ENCODE measurements at places on chromosomes 1 and 21. TPM values are rescaled to one million over a fixed set of nuclear protein-coding genes. Genes with fewer than 3 reads are reported as not detected.

DNA sequence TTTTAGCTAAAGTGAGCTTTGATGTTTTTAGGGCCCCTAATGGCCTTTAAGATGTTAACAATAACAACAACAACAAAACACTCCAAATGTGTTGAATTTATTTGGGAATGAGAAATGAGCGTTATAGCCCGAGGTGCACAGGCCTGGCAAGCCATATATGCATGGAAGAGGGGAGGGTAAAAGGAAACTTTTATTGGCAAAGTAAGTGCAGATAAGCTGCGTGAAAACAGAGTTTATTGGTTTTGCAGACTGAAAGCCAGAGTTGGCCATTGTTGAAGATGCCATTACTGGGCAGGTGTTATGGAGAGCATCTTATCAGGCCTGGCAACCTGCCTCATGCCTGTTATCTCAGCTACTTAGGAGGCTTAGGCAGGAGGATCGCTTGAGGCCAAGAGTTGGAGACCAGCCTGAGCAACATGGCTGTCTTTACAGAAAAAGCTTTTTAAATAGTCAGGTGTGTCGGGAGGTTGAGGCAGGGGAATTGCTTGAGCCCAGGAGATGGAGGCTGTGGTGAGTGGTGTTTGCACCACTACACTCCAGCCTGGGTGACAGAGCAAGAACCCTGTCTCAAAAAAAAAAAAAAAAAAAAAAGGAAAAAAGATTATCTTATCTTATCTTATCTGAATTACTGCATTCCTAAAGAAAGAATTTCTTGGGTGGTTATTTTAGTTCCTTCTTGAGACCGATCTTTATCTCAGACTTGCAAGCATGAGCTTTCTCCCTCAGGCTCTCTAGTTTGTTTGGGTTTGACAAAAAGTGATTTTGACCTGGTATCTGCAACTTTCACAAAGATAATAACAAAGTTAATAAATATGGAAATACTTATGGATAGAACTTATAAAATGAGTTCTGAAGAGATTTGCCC is 1.7 kb downstream of the PATJ start:
- DNase-seq = no peak

- DNase-seq = peak; percentile 59
Observed at GRCh38 chr1:33763406-33763805, 100.5 kb upstream of the HMGB4 start.

GRCh38 chr1:204520834-204521709 is 4.9 kb downstream of the MDM4 start:
- DNase-seq = no peak

- DNase-seq = no peak
Observed at GRCh38 chr1:55640708-55641473, 425.7 kb upstream of the USP24 start.

Gene CPTP
- total RNA-seq = 24.7 TPM

DNA sequence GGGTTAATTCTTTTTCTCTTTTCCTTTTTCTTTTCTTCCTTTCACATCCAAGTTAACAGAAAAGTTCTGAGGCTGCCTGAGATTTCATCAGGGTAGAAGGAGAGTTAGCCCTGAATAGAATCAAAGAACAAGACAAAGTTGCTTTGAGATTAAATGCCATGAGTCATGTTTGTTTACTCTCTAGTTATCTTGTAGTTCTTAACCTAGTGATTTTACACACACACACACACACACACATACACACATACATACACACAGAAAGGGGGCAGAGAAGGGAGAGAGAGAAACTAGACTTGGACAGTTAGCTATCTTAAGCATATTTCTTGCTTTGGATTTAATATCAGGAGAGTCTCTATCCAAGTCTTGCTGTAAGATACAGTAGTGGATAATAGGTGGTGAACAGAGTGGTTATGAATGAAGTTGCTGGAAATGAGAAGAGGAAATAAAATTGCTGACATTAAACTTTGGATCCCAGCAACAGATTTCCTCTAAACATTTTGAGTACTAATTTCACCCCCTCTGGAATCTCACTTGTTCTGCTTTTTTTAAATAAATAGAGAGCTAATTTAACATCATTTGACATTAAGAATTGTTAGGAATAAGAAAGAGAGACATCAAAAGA is 19.9 kb downstream of the PLA2G4A start:
- no peak for DNase-seq

Gene PTPRC
- total RNA-seq = not detected

- DNase-seq = peak; percentile 46
Observed at GRCh38 chr1:247110627-247111258, 6.6 kb upstream of the ZNF669 start.

- no peak for DNase-seq
Observed at GRCh38 chr1:162422662-162423375, 10.9 kb upstream of the SH2D1B start.

- no peak for DNase-seq
Observed at GRCh38 chr1:220485791-220486190, 42.1 kb upstream of the MARK1 start.

- no peak for DNase-seq
Observed at GRCh38 chr1:232621050-232621449, 8.9 kb downstream of the SIPA1L2 start.

DNA sequence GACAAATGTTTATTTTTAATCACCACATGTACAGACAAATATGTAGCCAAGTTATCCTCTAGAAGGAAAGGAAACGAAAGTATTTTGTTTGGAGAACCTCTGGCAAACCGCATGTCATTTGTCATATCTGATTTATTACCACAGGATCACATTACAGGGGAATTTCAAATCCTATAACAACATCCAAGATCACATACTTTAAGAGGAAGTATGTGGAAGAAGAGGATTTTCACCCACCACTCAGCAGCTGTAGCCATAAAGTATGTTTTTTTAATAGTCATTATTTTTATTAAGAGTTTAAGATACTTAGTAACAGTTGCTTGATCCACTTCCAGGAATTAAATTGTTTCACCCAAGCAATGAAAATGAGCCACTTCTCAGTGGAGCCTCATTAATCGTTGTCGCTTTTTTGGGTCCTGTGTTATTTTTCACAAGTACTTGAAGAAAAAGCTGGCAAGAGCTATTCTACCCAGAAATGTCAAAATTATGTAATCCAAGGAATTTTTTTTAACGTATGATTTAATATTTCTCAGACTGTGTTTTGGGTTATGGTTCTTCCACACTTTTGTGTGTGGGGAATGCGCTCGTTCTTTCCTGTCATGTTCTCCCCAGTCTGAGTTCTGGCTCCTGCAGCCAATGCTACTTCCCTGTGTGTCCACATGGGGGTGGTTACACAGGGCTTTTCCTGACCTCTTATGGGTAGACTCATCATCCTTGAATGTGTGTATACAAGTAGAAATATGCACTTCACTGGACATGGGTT is 6.9 kb downstream of the SERTAD4 start:
- no peak for DNase-seq

Gene ST6GALNAC5
- 2.6 TPM for total RNA-seq

- peak; percentile 70 for DNase-seq
Observed at GRCh38 chr1:94629259-94630181, 88.0 kb upstream of the F3 start.

Gene XCL2
- total RNA-seq = not detected

DNA sequence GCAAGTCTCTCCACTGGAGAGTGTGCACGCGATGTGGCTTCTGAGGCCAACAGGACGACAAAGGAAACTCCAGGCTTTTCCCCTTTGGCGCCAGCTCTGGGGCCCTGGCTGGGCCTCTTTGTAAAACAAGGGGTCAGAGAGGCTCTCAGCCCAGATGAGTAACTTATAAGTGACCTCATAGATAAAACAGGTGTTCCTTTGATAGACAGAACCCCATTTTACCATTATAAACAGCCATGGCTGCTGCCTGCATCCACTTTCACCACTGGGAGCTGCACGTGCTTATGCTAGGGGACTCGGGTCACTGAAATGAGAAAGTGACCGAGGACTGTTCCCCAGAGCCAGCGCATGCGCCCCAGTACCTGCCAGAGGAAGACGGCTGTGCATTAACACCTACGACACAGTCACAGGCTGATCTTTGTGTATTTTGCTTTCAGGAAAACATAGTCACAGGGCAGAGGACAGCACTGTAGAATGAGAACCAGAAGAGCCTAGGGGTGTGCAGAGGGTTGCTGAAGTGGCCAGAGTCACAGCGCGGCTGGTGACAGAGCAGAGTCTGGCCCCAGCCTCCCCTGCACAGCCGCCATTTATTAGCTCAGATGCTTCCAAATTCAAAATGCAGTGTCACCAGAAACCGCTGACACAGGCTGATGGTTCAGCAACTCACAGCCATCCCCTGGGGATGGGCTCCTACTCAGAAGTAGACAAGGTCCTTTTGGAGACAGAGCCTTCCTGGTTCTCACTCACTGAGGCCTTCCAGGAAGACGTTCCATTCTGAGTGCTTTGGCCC is 12.7 kb downstream of the RNF207 start:
- no peak for DNase-seq

- DNase-seq = no peak
Observed at GRCh38 chr1:165807613-165808012, 19.8 kb upstream of the UCK2 start.

- DNase-seq = no peak
Observed at GRCh38 chr1:236753516-236753915, 41.6 kb upstream of the MTR start.

Gene AADACL3
- not detected for total RNA-seq

Gene NR1I3
- total RNA-seq = not detected

GRCh38 chr1:109485001-109485400 is 1.3 kb downstream of the ATXN7L2 start:
- DNase-seq = no peak

Gene C1QA
- not detected for total RNA-seq

Gene CDA
- total RNA-seq = not detected

Measured in osteocyte (in vitro differentiated cells).